AG09309 (cell line): ENCODE measurements at places on chromosomes 7 and 10.

- no peak for DNase-seq
These were observed 83.6 kb upstream of the CACUL1 start for GRCh38 chr10:118838364-118838763.

GRCh38 chr7:19113855-19114550, 3.4 kb downstream of the TWIST1 start:
- no peak for DNase-seq

DNA sequence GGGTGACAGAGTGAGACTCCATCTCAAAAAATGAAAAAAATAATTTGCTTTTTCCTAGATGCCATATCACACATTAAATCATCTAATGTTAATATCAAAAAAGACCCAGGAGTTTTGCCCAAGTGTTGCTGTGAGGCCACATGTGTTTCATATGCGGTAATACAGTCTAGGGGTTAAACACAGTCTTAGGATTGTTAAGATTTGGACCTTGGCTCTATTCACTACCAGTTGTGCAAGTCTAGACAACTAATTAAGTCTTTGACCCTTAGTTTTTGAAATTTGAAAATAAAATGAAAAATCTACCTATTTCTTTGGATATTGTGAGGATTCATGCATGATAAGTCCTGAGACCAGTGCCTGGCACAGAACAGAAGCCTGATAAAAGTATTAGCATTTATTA, 14.9 kb upstream of the MALRD1 start:
- DNase-seq, result no peak

- no peak for DNase-seq
These were observed 15.9 kb downstream of the FAM53B start for GRCh38 chr10:124728071-124728829.

DNA sequence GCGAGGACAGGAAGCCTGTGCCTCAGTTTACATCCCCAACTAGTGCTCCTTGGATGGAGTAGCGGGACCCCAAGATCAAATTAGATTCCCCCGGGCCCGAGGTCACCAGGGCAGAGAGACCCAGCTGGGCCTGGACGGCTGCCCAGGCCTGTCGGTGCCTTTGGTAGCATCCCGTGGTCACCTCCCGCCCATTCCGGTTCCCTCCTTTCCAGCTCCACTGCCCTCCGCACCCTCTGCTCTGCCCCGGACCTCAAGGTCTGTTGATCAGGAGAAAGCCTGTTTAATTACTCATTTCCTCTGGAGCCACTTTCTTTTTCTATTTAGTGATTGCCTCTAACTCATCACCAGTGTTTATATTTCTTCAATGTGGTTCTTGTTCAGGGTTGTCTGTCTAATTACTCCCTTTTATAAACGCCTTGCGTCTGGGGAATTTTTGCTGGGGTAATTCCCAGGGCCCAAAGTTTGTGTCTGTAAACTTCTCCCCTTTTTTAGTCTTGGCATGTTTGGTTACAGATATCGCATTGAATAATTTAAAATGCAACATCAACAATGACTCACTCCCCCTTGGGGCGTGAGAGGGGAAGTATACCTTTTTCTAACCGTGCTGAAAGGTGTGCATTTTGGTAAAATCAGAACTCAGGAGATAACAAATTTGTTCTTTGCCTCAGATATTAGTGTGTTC, 1.9 kb downstream of the FOXK1 start:
- DNase-seq, result no peak

DNA sequence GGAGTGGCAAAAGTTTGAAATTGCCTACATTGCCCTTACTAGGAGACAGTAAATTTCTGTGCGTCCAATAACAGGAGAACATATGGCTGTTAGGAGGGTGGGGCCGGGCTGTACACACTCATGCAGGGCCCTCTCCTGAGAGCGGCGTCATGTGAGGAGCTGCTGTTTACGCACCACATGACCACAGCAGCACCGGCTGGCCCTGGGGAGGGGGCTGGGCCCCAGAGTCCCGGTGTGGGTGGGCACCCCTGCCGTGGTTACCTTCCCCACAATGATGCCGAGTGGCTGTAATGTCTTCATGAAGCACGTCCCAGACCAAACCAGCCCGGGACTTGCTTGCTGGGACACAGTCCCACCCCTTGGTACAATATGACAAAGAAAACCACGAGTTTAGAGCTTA, 308.7 kb downstream of the DNAJB6 start:
- no peak for DNase-seq

- peak; percentile 35 for DNase-seq
These were observed 59.4 kb downstream of the SEMA3C start for GRCh38 chr7:80859272-80859970.

DNA sequence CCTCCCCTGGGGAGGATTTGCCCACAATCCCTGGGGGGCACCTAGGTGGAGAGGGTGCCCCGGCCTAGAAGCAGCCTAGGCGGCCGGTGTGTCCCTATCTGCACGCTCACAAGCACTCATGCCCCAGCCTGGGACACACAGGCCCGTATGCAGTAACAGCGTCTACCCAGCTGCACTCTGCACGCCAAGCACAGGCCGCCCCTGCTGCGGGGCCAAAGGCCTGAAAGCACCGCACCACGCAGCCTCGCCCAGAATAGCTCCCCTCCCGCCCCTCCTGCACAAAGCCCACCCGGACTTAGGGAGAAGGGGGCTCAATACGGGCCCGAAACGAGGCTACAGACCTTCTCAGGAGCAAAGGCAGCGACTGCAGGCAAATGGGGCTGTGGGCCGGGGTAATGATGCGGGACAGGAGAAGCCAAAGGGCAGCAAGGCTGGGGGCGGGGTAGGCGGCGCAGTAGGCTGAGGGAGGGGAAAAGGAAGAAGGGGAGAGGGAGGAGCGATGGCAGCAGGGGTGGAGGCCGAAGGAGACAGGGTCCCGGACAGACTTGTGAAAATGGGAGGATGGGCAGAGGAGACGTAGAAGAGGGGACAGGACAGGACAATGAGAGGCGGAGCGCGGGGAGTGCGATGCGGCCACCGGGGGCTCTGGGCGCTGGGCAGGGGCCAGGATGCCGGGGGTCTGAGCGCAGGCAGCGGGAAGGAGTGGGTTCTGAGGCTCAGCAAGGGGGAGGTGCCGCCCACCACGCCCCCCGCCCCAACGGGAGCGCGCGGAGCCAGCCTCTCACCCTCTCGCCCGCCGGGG, 544 bp downstream of the GPRIN2 start:
- DNase-seq, result no peak

- DNase-seq, result no peak
These were observed 69.7 kb upstream of the EMX2 start for GRCh38 chr10:117472872-117473271.

DNA sequence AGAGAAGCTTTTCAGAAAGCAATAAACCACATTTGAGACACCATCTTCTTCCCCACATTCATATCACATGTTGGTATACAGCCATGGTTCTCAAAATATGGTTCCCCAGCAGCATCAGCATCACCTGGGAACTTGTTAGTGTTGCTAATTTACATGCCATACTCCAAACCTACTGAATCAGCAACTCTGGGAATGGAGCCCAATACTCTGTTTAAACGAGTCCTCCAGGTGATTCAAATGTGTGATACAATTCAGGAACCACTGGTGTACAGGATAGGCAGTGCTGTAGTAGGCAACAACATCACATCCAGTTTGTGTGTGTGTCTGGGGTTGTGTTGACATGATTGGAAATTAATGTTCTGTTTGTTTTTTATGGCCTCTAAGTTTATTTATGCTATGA, 47.7 kb downstream of the ZNF277 start:
- DNase-seq, result no peak

GRCh38 chr10:60537697-60538096, 148.0 kb upstream of the ANK3 start:
- no peak for DNase-seq

- DNase-seq, result peak; percentile 8
These were observed 105.2 kb upstream of the CTBP2 start for GRCh38 chr10:125265579-125265955.

GRCh38 chr7:108293149-108293612, 163.0 kb upstream of the LAMB4 start:
- no peak for DNase-seq

- DNase-seq, result no peak
These were observed 156.9 kb upstream of the SH2B2 start for GRCh38 chr7:102129636-102130370.

DNA sequence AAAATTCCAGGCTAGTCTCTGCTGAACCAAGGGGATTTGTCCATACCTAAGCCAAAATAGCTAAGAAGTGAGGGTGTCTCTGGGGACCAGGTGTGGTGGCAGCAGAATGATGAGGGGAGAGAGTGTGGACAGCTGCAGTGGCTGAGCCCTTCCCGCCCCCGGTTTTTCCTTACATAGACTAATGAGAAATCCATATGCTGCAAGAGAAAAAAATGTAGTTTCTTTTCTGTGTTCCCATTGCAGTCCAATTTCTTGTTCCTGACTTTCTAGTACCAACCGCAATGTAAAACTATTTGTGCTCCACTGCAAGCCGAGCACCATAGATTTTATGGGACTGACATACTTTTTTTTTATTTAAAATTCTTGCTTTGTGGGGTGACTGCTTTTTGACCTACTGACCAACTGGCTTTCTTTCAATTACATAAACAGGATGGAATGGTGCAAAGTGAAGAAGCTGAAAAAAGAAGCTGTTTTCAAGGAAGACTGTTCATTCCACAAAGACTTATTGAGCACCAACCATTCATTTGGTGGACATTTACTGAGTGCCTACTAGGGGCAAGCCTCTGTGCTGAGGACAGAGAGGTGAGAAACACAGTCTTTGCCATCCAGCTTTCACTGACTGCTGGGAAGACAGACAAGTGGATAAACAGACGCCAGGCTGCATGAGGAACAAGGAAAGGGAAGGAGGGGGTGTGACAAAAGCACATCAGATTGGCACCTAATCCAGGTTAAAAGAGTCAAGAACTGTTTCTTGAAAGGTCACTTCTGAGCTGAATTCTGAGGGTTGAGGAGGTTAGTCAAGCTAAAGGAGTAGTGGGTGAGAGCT, 9.8 kb downstream of the CEP41 start:
- DNase-seq, result peak; percentile 55

GRCh38 chr10:16381083-16381482, 55.7 kb upstream of the PTER start:
- no peak for DNase-seq

DNA sequence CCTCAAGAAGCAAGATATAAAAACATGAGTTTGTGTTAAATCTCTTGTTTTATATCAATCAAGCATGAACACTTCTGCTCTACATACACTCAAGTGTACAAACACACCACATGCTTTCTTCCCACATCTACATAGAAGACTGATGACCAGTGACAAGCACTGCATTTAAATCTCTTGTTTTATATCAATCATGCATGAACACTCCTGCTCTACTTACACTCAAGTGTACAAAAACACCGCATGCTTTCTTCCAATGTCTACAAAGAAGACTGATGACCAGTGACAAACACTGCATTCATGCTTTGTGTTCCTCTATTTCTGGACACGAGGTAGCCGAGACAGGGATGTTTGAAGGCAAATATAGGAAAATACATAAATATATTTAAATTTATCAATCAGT, 642.0 kb upstream of the PFKP start:
- DNase-seq, result no peak

DNA sequence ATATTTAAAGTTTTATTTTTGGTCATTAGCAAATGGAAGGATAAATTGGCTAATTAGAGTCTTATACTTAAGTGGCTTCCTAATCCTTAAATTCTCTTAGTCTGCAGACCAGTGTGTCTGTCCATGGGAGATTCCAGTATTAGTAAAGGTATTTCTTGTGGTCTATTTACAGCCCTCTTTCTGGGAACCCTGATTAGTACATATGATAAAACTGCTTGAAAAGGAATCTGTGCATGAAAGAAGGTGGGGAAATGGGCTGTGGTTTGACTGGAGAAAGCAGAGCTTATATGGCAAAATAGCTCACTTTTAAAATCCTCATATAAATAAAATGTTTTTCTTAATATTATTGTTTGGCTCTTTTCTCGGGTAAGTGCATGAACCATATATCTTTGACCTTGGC, 124.5 kb upstream of the RHOBTB1 start:
- no peak for DNase-seq

DNA sequence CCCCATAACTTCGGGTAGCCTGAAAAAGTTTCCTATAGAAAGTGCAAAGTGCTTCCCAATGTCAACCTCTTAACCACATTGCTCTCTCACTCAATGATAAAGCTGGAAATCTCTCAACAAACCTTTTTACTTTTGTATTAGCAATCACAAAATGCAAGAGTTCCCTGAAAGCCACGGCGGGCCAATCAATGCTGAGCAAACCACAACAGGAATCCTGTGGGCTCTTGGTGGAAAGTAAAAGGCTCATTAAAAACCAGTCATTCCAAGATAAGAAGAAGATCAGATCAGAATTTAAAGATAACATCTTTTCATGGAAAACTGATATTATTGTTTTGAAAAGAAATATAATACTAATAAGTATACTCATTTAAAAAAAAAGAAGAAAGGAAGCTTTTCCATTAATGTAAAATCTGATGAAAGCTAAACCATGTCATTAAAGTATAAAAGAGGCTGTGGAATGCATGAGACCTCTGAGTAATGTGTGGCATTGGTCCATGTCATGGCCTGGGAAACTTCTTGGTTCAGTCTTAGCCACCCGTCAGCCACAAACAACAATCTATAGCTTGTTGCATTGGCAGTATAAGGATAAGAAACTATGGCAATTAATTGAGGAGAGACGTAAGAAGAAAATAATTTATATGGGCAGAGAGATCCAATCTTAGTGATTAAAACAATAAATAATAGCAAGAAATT, 1066.1 kb upstream of the SORCS1 start:
- no peak for DNase-seq

GRCh38 chr7:143507094-143507518, 29.4 kb downstream of the TAS2R41 start:
- DNase-seq, result no peak

DNA sequence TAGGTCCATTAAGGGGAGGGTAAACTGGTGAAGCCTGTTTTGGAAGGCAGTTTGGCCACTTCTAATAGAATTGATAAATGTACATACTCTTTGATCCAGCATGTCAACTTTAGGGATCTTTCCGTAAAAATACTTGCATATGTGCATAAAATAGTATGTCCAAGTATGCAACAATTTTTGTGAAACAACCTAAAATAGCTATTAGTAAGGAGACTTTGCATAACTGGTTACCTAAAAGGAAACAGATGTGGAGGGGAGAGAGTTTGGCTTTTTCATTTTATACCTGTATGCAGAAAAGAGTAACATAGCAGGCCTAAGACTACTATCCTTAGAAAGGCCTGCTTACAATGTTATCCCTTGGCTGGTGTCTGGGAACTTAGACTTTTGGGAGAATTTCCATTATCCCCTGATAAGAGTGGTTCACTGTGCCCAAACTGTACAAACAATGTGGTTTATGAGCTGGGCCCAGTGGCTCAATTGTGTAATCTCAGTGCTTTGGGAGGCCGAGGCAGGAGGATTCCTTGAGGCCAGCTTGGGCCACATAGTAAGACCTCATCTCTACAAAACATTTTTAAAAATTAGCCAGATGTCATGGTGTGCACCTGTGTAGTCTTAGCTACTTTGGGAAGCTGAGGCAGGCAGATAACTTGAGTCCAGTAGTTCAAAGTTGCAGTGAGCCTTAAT, 21.3 kb downstream of the PTPN12 start:
- DNase-seq, result no peak

- no peak for DNase-seq
These were observed 15.9 kb downstream of the ADCY1 start for GRCh38 chr7:45589915-45590678.
